ENCODE measurements at places on chromosomes 16 and 17.

DNA sequence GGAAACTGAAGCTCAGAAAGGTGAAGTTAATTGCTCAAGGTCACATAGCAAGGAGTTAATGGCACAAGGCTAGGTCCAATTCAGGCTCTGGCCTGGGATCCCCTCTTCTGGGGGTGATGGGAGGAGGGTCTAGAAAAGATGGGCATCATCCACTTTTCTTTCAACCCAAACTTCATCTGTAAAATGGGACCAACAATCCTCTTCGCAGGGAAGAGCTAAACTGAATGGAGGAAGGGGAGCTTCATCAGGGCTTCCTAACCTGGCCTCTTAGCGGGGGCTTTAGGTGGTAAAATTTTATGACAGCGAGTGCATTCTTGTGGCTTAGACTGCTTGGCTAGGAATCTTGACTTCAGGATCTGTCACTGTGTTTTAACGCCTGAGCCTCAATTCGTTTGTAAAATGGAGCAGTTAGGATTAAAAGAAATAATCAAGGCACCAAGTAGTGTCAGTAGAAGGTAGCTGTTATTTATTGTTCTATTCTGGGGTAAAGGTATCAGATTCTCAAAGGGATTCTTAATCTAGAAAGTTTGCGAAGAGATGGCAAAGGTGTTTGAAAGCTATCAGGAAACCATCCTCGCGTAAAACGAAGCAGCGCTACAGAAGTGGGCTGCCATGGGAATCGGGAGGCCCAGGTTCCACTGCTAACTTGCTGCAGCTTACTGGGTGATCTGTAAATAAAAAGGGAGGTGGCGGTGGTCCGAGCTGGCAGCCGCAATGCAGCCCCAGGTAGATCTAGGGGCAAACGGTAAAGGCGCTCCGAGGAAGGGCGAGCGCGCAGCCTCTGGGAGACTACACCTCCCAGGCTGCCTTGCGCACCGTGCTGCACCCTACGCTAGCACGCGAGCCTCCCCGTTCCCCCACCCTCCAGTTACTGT is 1.5 kb upstream of the SRCAP start:
- no peaks in the 10 kb centered on the region for H3K27me3 ChIP-seq
- peak overlapping the region; percentile 99 for H3K4me3 ChIP-seq
- peak overlapping the region; percentile 99 for H3K27ac ChIP-seq

DNA sequence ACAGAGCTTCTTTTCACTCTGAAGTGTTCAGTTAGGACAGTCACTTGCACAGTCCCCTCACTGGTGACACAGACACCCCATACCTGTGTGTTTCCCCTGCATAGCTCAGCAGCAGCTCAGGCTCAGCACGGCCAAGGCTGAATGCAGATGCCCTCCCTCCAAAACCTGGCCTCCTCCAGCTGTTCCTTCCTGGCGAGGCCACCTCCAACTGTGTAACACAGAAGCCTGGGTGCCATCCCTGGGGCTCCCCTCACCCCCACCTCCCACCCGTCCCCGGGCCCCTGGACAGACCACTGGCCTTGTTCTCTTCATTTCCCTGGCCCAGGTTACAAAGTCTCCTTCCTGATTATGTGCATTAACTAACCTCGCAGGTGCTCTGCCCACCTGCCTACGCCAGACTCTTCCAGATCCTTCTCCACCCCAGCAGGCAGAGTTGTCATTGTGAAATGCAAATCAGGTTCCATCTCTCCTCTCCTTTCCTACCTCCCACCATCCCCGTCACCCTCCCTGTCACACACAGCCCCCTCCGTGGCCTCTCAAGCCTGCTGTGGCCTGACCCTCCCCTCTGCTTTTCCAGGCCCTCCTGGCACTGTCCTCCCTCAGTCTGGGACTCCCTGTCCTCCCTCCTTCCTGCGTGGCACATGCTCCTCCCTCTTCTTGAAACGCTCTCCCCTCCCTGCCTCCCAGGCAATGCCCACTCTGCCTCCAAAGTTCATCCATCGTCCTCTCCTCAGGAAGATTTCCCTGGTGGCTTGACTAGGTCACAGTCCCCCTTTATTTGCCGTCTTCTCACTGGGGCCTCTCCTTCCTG is 26.4 kb downstream of the MLYCD start:
- H3K27ac ChIP-seq = no peak overlapping the region
- H3K4me3 ChIP-seq = no peak overlapping the region
- H3K27me3 ChIP-seq = no peaks in the 10 kb centered on the region
- DNase-seq = no peak
- no peaks in the 10 kb centered on the region for H3K4me1 ChIP-seq
- H3K36me3 ChIP-seq = peaks cover 2% of the 10 kb centered on the region

DNA sequence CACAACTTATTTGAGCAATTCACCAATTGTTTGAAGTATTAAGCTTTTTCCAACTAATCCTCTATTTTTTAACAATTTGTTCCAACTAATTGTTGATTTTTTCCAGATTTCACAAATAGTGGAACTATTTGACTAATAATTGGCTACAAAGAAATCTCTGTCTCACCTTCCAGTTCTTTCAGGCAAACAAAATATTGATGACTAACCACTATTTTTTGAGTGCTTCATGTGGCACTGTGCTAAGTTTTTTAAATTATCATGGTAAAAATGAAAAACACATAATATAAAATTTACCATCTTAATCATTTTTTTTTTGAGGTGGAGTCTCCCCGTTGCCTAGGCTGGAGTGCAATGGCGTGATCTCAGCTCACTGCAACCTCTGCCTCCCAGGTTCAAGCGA is 24.6 kb upstream of the GRIN2A start:
- no peak for DNase-seq
- no peak overlapping the region for H3K4me3 ChIP-seq
- H3K27me3 ChIP-seq = peaks cover 6% of the 10 kb centered on the region
- no peaks in the 10 kb centered on the region for H3K4me1 ChIP-seq

DNA sequence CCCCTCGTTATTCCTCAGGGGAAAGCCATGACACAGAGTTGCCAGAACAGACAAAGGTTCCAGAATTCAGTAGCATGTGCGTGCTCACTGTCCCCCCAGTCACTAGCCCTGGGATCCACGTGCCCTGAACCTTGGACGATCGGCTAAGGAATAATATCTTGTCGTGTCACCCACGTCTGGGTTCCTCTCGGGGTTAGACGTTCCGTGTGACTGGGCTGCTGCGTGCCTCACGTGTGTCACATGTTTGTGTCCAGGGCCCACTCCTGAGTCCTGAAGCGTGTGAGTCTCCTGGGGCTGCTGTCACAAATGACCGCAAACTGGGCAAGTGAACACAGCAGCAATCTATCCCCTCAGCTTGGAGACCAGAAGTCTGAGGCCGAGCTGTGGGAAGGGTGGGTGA is 12.4 kb upstream of the ZNF469 start:
- H3K4me1 ChIP-seq = no peaks in the 10 kb centered on the region
- no peaks in the 10 kb centered on the region for H3K27me3 ChIP-seq
- H3K4me3 ChIP-seq = no peak overlapping the region
- H3K36me3 ChIP-seq = no peaks in the 10 kb centered on the region
- H3K27ac ChIP-seq = no peak overlapping the region
- DNase-seq = no peak

GRCh38 chr17:14748036-14748710 is 447.3 kb downstream of the HS3ST3B1 start:
- H3K4me3 ChIP-seq = no peak overlapping the region
- H3K36me3 ChIP-seq = no peaks in the 10 kb centered on the region
- H3K27me3 ChIP-seq = no peaks in the 10 kb centered on the region
- H3K4me1 ChIP-seq = peaks cover 5% of the 10 kb centered on the region
- DNase-seq = peak; percentile 14

DNA sequence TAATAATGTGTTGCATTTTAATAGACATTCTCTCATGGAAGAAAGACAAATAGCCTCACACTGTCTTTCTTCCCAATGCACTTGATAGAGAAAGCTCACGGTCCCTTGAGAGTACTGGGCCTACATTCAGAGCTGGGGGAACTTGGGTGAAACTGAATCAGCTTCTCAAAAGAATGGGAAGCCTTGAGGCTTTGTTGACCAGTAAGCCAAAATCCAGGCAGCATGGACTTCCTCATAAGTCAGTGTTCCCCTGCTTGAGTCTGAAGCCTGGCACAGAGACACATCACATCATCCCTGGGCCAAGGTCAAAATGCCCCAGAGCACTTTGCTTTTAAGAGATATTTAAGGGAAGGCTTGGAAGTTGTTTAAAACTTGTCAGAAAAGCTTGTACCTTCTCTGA is 302.2 kb upstream of the SALL1 start:
- no peaks in the 10 kb centered on the region for H3K27me3 ChIP-seq
- no peaks in the 10 kb centered on the region for H3K36me3 ChIP-seq
- H3K4me3 ChIP-seq = no peak overlapping the region

DNA sequence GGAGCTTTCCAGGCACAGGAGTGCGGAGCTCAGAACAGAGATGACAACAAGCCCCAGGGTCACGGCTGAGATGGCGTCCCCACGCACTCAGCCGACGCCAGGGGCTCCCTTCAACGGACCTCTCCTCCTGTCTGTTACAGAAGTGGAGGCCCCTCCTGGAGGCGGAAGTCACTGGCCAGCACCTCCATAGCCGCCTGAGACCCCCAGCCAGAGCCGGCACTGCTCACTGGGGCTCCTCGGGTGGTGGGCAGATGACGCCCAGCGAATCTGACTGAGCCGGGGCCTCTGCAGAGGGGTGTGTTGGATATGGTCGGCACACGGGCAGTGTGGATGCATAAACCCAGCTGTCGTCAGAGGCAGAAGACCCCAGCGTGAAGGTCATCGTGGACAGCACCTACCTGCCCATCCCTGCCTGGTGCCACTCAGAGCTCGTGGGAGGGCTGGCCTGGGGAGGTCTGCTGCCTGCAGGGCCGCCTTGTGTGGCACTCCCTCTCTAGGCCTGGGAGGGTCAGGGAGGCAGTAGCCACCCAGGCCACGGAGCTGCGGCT is 20.0 kb downstream of the NDUFAF8 start:
- H3K27ac ChIP-seq = no peak overlapping the region
- peaks cover 1% of the 10 kb centered on the region for H3K36me3 ChIP-seq
- no peak for DNase-seq

DNA sequence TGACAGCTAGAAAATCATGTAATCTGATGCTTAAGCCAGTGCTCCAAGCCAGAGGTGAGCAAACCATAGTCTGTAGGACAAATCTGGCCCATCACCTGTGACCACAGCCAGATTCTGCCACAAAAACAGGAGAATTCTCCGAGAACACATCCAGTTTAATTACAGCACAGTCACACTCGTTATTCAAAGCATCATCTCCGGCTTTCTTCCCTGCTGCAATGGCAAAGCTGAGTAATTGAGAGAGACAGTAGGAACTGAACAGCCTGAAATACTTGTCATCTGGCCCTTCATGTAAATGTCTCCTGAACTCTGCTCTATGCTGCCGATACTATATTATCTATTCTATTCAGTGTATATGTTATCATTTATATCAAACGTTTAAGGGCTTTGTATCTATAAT is 121.4 kb upstream of the FOXF1 start:
- no peaks in the 10 kb centered on the region for H3K36me3 ChIP-seq
- H3K4me3 ChIP-seq = no peak overlapping the region
- H3K27me3 ChIP-seq = peaks cover 14% of the 10 kb centered on the region
- H3K27ac ChIP-seq = no peak overlapping the region
- no peak for DNase-seq

DNA sequence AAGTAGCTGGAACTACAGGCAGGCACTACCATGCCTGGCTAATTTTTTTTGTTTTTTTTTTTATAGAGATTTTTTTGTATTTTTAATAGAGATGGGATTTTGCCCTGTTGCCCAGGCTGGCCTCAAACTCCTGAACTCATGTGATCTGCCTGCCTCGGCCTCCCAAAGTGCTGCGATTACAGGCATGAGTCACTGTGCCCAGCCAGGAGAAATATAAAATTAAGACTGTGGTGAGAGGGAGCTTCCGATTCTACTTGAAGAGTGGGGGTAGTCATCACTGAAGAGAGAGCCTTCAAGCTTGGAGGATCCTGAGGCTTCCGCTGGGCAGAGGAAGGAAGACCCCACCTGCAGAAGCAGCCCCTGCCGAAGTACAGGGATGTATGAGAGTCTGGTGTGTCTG is 34.4 kb upstream of the RGS9 start:
- H3K27me3 ChIP-seq = no peaks in the 10 kb centered on the region
- DNase-seq = no peak
- H3K4me3 ChIP-seq = no peak overlapping the region
- peaks cover 16% of the 10 kb centered on the region for H3K4me1 ChIP-seq
- H3K36me3 ChIP-seq = no peaks in the 10 kb centered on the region

DNA sequence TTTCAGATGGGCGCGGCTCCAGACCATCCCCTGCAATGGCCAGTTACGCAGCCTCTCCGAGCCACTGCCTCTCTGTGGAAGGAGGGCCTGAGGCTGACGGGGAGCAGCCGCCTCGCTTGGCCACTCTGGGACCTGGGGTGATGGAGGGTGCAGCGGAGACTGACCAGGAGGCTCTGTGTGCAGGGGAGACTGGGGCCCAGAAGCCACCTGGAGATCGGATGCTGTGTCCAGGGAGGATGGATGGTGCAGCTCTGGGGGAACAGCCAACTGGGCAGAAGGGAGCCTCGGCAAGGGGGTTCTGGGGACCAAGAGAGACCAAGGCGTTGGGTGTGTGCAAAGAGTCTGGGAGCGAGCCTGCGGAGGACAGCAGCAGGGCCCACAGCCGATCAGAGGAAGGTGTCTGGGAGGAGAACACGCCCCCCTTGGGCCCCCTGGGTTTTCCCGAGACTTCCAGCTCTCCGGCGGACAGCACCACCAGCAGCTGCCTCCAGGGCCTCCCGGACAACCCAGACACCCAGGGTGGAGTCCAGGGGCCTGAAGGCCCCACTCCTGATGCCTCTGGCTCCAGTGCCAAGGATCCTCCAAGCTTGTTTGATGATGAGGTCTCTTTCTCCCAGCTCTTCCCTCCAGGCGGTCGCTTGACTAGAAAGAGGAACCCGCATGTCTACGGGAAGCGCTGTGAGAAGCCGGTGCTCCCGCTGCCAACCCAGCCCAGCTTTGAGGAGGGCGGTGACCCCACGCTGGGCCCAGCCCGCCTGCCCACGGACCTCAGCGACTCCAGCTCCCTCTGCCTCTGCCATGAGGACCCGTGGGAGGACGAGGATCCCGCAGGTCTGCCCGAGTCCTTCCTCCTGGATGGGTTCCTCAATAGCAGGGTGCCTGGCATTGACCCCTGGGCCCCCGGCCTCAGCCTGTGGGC is 17.4 kb upstream of the ZFPM1 start:
- H3K4me3 ChIP-seq = no peak overlapping the region
- peaks cover 5% of the 10 kb centered on the region for H3K4me1 ChIP-seq
- no peak for DNase-seq
- no peaks in the 10 kb centered on the region for H3K27me3 ChIP-seq
- no peaks in the 10 kb centered on the region for H3K36me3 ChIP-seq

- H3K36me3 ChIP-seq = peaks cover 4% of the 10 kb centered on the region
- H3K27ac ChIP-seq = peak overlapping the region; percentile 82
- DNase-seq = no peak
- peak overlapping the region; percentile 18 for H3K4me3 ChIP-seq
These were observed 70.2 kb downstream of the IRF8 start for GRCh38 chr16:85969159-85969558.

GRCh38 chr16:79013930-79014660 is 586.4 kb downstream of the MAF start:
- peaks cover 6% of the 10 kb centered on the region for H3K36me3 ChIP-seq
- H3K4me3 ChIP-seq = no peak overlapping the region
- H3K4me1 ChIP-seq = peaks cover 7% of the 10 kb centered on the region
- H3K27ac ChIP-seq = no peak overlapping the region
- DNase-seq = no peak
- H3K27me3 ChIP-seq = no peaks in the 10 kb centered on the region

- no peak overlapping the region for H3K27ac ChIP-seq
- DNase-seq = no peak
- no peak overlapping the region for H3K4me3 ChIP-seq
- no peaks in the 10 kb centered on the region for H3K4me1 ChIP-seq
- H3K27me3 ChIP-seq = no peaks in the 10 kb centered on the region
These were observed 184.8 kb upstream of the ZFHX3 start for GRCh38 chr16:73232555-73233328.

- H3K36me3 ChIP-seq = no peaks in the 10 kb centered on the region
- H3K4me3 ChIP-seq = no peak overlapping the region
- H3K27me3 ChIP-seq = no peaks in the 10 kb centered on the region
- no peaks in the 10 kb centered on the region for H3K4me1 ChIP-seq
These were observed 42.1 kb downstream of the SLC6A2 start for GRCh38 chr16:55697867-55698266.
